GM20000 (cell line): ENCODE measurements at places on chromosomes 7 and 10.

DNA sequence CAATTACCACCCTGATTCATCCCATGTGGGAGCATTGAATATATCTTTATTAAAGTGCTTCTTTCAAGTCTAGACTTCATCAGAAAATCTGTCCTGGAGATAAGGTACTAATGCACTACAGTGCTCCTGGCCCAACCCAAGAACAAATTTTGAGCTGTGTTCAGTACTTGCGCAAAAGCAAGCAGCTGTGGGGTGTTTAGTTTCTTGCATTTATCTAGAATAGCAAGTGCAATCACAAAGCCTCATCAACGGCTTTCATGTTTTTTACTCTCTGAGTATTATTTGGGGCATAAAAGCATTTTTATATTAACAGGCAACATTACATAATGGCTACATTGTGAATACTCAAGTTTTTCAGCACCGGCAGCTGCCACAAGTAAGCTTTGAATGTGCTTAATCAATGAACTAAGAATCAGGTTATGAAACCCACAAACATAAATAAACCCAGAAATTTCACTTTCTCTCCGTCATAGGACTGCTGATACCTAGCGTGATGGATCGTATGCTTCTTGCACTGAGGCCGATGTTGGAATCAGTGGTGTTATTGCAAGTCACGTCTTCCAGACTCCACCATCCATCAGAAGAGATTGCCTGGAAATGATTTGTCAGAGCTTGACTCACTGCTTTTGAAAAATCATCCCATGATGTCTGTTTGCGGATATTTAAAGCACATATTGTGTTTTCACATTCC lies 113.1 kb downstream of the CTTNBP2 start:
- no peak for DNase-seq

DNA sequence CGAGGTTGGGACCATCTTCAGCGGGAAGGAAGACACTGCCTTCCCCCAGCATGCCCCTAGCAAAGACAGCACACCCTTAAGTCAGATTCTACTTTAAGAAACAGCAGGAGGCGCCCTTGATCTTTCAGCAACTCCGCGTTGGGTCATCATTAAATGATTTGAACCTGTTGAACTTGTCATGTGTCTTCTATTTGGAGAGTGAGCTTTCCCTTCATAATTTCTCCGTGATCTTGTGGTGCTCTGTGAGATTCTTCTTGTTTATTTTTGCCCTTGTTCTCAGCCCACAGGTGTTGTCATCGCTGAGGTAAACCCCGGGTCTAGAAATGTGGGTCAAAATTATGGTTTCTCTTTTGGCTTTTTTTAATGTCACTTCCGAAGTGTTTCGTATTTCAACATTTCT lies 49.5 kb upstream of the PITRM1 start:
- DNase-seq, result no peak

GRCh38 chr10:26391701-26392695 lies 46.1 kb upstream of the APBB1IP start:
- DNase-seq, result peak; percentile 26

- DNase-seq, result no peak
These were observed 15.6 kb downstream of the COBL start for GRCh38 chr7:51300762-51301674.

DNA sequence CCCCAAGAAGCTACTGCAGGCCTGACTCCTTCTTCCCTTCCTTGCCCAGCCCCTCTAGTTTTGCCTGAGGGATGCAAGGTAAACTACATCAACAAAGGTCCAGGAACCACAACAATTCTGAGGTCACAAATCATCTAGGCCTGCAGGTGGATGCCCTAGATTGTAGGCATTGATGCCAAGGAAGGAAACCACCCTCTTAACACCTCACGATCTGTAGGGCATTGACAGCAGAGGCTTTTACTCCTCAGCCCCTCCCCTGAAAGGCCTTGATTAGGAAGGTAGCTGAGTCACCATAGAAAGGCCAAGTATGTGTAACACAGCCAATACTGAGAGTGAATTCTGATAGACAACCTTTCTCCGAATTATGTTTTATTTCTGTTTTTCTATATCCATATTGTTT lies 46.7 kb upstream of the FAM3C start:
- DNase-seq, result no peak

DNA sequence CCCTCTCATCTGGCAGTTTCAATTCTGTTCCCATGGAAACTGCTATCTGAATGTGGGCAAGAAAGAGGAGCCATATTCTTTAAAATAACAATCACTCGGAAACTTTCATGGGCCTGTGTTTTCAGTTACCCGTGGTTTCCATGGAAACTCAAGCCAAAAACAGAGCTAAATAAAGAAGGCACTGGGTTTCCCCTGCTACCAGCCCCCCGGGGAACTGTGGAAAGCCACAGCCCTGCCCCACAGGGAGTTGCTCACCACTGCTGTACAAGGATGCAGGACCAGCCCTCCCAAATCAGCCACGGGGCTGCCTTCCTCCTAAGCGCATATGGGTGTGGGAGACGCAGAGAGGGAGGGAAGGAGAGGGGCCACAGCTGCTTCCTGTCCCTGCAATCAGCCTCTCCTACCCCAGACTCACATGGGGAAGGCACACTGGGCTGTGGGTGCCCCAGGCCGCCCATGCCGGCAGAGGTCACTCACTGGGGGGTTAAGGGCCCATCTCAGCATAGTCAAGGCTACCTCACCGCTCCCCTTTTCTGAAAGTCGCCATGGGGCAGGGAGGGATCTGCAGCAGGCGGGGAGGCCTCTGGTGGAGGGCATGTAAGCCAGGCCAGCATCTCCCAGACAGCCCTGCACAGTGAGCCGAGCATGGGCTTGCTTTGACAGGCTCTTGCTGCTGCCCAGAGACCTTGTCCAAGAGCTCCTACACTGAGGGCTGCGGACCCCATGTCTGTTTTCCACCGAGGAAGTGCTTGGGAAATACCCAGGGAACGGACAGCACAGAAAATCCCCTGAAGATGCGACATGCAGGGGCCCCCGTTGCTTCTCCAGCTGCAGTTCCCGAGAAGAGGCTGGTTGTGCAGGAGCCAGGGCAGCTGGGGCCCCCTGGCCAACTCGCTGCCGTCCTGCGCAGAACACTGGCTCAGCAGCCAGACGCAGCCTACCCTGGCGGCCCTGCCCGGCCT lies 157.3 kb upstream of the PPP2R2D start:
- peak; percentile 73 for DNase-seq

GRCh38 chr7:133061357-133061756 lies 20.5 kb downstream of the CHCHD3 start:
- no peak for DNase-seq

GRCh38 chr7:154990964-154991540 lies 11.9 kb downstream of the PAXIP1 start:
- DNase-seq, result no peak

DNA sequence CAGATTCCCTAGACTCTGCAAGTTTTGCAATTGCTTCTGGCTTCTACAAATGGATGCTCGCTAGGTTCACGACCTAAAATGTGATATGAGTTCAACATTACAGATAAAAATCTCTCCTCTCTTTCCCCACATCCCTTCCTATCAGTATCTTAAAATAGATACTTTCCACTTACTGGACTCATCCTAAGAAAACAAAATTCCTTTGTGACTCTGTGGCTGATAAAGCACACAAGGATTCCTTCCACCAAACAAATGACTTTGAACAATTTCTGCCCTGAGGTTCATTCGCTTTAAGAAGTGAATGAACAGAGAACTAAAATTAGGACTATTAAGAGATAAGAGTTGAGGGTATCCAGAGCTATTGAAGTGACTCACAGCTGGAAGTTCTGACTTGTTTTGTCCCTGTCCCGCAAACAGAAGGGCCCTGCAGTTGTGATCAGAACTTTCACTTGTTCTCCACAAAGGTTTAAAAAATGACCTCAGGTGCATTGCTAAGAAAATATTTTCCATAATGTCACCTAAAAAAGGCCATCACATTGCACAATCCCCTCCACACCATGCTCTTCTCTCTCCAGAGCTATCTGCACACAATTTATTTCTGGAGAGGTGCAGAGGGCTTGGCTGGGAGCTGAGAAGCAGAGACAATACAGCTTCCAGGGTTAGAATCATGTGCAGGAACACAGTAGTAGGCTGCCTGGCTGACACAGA lies 96.1 kb downstream of the PIP4K2A start:
- no peak for DNase-seq

GRCh38 chr10:128298587-128298986 lies 172.4 kb upstream of the MKI67 start:
- no peak for DNase-seq

DNA sequence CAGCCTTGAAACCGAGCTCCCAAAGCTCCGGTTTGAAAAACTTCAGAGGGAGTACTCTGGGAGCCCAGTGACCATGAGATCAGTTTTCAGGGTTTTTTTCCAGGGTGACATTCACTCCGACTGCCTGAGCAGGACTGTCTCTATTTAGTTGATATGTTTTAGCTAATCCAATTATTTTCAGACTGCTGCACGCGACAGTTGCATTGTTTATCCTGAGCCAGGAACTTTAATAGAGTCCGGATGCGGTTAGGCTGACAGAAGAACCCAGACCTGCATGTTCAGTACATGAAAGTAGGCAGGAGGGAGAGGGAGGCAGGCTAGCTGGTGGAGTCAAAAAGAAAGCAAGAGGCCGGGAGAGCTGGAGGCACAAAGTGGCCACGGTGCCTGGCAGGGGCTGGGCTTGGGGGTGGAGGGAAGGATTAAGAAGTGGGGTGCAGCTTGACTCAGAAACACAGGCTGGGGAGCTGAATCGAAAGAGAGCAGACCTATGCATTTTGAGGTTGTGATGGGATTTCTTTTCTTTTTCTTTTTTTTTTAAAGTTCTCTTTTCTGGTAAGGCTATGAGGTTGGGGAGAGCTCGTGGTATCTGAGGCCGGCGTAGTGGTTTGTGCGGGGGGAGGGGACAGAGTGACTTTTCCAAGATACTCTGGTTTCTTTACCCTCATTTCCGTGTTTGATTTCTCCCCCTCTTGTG lies 5.7 kb downstream of the GATA3 start:
- DNase-seq, result peak; percentile 54

DNA sequence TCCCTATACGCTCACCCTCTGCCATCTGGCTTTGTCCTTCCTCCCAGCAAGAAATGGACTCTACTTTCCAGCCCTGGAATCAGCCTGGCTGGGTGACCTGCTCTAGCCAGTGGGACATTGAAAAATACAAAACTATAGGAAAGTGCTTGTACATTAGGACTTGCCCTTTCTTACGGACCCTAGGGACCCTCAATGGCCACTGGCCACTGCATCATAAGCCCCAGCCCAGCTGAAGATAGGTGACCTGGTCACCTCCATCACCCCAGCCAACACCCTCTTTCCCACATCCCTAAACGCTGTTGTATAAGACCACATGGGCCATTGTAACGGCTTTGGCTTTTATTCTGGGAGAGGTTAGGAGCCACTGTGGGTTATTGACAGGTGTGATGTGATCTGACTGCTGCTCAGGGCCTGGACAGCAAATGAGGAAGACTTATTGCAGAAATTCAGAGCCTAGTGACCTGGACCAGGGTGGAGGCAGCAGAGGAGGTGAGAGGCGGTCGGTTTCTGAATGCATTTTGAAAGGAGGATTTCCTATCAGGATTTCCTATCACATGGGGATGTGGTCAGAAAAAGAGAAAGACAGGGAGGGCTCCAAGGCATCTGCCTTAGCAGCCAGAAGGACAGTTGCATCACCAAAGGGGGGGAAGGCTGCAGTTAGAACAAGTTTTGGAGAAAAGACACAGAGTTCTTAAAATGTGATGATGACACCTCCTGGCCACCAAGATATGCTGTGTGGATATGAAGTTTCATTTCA lies 2.2 kb upstream of the LMBR1 start:
- DNase-seq, result peak; percentile 19

DNA sequence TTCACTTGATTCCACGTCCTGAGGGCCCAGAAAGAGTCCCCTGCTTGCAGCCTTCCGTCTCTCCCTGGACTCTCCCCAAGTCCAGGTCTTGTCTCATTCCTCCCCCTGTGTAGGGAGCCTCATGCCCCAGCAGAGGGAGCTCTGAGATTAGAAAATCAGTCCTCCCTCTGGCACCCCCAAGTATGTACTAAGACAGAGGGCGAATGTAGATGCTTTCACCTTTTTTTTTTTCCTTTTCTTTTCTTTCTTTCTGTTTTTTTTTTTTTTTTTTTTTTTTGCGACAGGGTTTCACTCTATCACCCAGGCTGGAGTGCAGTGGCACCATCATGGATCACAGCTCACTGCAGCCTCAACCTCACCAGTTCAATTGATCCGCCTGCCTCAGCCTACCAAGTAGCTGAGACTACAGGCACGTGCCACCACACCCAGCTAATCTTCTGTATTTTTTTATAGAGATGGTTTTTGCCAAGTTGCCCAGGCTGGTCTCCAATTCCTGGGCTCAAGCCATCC lies 10.3 kb downstream of the SFXN3 start:
- DNase-seq, result peak; percentile 88
